NB4 (cell line): ENCODE measurements at places on chromosomes 12 and 14.

DNA sequence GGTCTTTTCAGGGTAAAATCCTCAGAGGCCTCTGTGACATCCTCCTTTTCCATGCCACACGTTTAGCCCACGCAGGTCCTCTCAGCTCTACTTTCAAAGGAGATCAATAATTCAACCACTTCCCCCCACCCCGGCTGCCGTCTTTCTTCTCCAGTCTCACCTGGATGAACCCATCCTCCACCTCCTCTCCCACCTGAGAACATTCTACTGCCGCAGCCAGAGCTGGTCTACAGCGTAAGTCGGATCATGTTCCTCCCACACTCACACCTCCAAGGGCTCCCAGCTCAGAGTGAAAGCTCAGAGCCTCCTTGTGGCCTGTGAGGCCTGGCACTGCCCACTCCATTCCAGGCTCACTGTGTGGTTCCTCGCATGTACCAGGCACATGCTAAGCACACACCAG, 246.6 kb downstream of the CHST11 start:
- DNase-seq, result no peak

DNA sequence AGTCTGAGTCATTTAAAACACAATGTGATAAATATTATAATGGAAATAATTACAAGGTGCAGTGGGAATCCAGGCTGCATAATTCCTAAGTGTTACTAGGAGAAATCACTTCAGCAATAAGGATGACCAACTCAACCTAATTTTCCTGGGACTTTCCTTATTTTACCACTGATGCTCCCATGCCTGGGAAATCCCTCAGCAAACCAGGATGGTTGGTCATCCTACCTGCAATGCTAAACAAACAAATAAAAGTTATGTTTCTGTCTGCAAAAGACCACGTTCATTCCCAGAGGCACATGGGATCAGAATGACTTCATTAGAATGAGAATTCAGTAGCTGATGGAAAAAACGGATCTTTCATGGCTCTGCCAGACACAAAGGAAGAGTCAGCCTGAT, 130.8 kb upstream of the RAP1B start:
- no peak for DNase-seq

- DNase-seq, result no peak
These were observed 151.1 kb upstream of the FKBP4 start for GRCh38 chr12:2643576-2644135.

GRCh38 chr14:34554540-34555250, 15.2 kb upstream of the EAPP start:
- no peak for DNase-seq

GRCh38 chr12:22282283-22282682, 52.2 kb downstream of the ST8SIA1 start:
- no peak for DNase-seq
